ENCODE measurements at places on chromosomes 3 and 15.

DNA sequence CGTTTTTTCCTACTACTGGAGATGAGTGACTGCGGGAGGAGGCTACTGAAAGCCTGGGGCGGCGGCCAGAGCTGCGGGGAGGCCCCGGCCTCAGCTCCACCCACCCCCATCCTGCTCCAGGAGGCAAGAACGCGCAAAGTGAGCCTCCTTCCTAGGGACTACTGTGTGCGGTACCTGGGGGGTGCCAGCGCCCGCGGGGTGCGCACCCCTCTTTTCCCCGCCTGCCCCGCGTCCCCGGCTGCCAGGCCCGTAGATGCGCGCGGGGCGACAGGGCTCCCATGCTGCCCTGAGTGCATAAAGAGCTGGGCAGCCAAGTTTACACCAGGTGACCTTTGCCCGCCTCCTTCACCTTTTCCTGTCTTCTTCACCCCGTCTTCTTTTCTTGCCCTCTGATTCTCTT, 2.5 kb upstream of the USF3 start:
- no peak for DNase-seq

DNA sequence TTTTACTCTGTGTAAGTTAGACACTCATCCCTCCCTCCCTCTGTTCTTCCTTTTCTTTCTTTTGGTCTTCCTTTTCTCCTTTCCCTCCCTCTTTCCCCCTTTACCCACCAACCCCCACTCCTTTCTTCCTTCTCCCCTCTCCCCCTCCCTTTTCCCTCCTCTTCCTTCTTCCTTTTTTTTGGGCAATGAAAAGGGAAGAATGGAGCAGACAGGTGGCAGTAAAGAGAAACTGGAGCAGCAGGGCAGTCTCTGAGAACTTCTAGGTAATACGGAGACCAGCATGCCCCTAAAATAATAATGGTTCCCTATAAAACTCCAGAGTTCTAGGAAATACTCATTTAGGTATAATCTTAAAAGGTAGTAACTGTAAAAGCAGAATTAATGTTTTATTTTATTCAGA, 11.4 kb upstream of the GPR171 start:
- no peak for DNase-seq

GRCh38 chr15:51848811-51849210, 19.4 kb downstream of the TMOD3 start:
- no peak for DNase-seq

GRCh38 chr3:150523538-150523937, 22.8 kb downstream of the SERP1 start:
- DNase-seq = no peak

DNA sequence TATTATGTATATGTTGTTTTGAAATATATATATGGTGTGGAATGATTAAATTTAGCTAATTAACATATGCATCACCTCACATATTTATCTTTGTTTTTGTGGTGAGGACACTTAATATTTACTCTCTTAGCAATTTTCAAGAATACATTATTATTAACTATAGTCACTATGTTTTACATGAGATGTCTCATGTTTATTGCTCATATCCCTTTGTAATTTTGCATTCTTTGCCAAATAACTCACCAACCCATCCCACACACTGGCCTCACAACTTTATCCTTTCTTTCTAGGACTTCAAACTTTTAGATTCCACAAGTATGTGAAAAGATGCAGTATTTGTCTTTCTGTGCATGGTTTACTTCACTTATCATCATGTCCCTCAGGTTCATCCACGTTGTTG, 950.2 kb upstream of the CADM2 start:
- no peak for DNase-seq

DNA sequence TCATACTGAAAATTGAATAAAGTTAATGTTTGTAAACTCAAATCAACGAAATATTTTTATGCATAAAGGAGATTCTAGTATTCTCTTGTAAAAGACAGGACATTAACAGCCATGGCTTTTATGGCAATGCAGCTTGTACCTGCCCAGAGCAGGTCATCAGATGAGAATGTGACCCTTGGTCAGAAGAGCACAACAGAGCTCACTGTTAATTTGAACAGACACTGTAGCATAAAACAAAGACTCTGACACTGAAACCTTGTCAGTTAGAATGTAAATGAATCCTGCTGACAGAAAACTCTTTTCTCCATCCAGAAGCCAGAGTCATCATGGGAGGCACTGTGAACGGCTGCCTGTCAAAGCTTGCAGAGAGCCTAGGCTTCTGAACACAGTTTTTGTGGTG, 410.6 kb downstream of the RAP2B start:
- no peak for DNase-seq

DNA sequence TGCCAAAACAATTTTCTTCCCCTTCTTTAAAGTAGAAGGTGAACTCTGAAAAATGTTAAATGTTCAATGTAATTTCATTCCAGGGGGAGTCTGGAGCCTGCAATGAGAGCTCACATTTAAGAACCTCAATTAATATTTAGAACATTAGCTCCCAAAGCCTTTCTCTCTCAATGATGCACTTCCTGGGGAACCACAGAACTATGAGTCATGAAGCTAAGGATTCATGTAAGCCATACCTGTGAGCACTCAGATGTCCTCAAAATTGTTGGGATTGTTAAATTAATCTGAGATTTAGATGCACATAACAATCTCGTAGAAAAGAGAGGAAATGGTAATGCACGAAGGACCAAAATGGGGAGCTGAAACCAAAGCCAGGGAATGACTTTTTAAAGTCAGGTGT, 244.2 kb upstream of the LRIG1 start:
- no peak for DNase-seq

- no peak for DNase-seq
Measured at GRCh38 chr3:45992821-45993221, 2.8 kb downstream of the FYCO1 start.

DNA sequence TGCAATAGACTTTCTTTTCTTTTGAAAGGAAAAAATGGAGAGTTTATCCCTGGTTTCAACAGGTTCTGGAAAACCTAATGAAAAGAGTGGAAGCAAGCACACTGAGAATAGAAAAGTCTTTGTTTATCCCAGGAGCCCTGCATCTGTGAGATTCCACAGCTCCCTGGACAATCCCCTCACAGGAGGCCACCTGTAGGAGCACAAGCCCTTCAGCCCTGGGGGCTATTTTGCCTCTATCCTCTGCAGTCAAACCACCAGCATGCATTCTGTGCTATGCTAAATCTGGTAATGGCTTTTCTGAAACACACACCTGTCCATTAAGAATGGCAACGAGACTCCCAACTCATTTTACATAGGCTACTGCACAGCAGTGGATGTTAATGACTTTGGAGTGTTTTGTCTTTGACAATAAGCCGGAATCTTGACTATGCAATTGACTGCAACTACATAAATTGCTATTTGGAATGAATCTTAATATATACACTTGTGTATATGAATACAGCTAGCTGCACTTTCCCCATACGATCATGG, 369.4 kb downstream of the NR2F2 start:
- DNase-seq = no peak

DNA sequence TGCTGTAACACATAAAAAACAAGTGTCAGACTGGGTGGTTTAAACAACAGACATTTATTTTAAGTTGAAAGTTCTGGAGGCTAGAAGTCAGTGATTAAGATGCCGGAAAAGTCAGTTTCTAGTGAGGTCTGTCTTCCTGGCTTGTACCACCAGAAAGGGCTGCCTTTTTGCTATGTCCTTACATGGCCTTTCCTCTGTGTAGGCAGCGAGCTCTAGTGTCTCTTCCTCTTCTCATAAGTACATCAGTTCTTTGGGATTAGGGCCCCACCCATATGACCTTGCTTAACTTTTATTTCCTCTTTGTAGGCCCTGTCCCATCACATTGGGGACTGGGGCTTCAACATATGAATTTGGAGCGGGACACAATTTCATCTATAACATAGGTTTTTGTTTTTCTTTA, 128.0 kb downstream of the BBX start:
- no peak for DNase-seq

GRCh38 chr15:75098404-75098803, 75.0 kb downstream of the PPCDC start:
- DNase-seq = no peak

DNA sequence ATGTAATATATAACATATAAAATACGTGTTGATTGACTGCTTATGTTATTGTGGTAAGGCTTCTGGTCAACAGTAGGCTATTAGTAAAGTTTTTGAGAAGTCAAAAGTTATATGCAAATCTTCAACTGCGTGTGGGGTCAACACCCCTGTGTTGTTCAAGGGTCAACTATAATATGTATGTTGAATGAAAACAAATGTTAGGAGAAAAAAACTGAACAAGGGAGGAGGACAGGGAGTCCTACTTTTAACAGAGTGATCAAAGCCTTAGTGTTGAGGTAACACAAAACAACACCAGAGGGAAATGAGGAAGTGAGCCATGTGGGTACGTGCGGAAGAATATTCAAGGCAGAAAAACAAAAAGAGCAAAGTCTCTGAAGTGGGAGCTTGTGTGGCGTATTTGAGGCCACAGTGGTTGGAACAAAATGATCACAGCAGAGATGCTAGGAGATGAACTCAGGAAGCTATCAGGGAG, 62.5 kb downstream of the SFMBT1 start:
- peak; percentile 50 for DNase-seq

GRCh38 chr3:28326458-28326926, 22.0 kb upstream of the ZCWPW2 start:
- no peak for DNase-seq

- DNase-seq = no peak
Measured at GRCh38 chr3:51700403-51700802, 6.5 kb upstream of the GRM2 start.

DNA sequence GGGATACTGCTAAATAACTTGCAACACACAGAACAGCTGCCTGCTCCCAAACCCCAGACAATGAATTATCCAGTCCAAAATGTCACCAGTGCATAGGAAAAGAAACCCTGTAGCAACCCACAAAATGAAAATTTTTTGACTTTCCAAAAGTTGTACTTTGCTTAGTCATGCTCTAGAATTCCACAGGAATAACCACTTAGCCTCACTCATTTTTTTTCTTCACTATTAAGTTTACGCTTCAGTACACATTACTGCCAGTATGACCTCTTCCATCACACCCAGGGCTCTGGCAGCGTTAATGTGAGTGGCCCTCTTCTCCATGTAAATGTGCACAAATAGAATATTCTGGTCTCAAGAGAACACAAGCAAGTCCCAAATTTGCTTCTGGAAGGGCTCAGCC, 259.8 kb downstream of the MAGI1 start:
- DNase-seq = no peak

- no peak for DNase-seq
Measured at GRCh38 chr3:13282358-13282985, 137.7 kb downstream of the NUP210 start.
